ENCODE measurements at places on chromosomes 1 and 21.

- no peak for DNase-seq
These were observed 119.3 kb upstream of the CDC42BPA start for GRCh38 chr1:227437495-227438008.

DNA sequence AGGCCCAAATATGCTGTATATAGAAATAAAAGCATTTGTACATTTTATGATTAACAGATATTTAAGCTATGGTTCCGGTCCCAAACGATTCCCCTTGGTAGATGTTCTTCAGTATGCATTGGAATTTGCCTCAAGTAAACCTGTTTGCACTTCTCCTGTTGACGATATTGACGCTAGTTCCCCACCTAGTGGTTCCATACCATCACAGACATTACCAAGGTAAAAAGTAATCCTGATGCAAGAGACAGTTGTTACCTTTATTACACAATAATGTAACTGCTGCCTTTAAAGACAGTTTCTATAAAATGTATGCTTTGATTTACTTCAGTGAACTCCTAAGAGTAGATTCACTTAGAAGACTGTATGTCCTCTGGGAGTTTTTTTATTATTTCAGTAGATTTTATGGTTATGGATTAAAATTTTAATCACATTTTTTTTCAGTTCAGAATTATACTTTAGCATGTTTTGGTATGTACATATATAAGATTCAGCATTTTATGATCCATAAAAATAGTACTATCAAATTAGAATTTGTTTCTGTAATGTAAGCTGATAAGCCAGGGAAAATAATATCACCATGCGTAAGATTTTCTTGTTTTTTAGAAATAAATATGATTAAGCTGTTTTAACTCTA is 96.5 kb downstream of the USP25 start:
- DNase-seq: no peak

GRCh38 chr1:11330411-11330810 is 57.4 kb downstream of the UBIAD1 start:
- DNase-seq: no peak

DNA sequence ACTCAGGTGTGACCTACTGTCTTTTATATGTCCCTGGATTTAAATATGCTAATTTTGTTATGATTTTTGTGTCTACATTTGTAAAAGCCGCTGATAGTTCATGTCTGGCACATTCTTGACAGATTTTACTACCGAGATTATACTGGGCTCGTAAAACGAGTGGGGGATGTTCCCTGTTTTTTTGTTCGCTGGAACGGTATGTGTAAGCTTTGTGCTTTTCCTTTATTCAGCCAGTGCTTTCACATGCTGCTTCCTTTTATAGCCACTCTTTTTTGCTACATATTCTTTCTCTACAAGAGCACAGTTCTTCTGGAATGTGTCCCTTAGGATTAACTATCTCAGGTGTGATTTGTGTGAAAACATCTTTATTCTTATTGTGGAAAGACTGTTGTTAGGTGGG is 46.6 kb downstream of the ADARB1 start:
- DNase-seq: no peak

GRCh38 chr1:114490274-114490693 is 20.7 kb downstream of the TRIM33 start:
- no peak for DNase-seq
